ENCODE measurements at places on chromosomes 1 and 21.

DNA sequence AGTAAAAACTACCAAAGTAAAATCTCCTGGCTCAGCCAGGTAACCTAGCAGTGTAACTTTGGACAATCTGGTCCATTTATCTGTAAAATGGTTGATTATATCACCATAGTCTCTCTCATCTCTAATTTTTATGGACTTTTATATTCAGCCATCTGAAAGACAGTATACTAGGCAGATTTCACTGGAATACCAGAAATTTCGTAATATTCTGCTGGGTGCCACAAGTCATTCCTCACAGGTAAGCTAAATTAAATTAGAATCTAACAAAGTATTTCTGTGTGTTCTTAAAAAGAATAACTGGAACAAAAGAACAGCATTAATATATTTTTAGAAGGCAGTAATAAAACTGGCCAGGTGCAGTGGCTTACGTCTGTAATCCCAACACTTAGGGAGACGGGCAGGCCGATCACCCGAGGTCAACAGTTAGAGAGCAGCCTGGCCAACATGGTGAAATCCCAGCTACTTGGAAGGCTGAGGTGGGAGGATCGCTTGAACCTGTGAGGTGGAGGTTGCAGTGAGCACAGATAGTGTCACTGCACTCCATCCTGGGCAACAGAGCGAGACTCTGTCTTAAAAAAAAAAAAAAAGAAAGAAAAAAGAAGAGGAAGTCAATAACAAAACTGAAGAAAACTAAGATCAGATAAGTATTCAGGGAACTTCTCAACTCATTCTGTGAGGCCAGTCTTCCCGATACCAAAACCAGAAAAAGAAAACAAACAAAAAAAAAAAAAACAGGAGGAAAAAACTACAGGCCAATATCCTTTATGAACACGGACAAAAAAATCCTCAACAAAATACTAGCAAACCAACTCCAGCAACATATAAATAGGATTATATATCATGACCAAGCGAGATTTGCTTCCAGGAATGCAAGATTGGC is 35.9 kb downstream of the PIK3R3 start:
- no peak for DNase-seq

- no peak for DNase-seq
Measured at GRCh38 chr1:119079881-119080280, 60.6 kb downstream of the WARS2 start.

GRCh38 chr21:38777015-38777414 is 28.7 kb upstream of the ETS2 start:
- DNase-seq: no peak

DNA sequence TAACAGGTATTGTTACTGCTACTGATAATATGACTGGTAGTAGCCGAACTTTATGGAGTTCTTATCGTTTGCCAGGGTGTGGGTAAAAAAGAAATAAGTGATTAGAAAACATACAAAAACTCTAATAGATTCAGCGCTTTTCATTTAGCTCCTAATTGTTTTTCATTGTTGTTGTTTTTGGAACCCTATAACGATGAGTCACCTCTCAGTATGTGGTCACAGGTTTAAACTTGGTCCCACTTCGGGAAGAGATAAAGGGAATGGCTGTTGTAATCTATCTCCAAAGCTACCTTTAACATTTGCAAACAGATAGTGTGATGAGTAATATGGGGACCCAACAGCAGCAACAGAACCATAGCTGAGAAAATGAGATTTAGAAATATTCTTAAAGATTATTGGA is 62.7 kb upstream of the BCL10 start:
- DNase-seq: no peak

- no peak for DNase-seq
Measured at GRCh38 chr1:230453377-230453776, 27.2 kb upstream of the PGBD5 start.

GRCh38 chr1:175390522-175391254 is 198.1 kb upstream of the KIAA0040 start:
- DNase-seq: no peak

DNA sequence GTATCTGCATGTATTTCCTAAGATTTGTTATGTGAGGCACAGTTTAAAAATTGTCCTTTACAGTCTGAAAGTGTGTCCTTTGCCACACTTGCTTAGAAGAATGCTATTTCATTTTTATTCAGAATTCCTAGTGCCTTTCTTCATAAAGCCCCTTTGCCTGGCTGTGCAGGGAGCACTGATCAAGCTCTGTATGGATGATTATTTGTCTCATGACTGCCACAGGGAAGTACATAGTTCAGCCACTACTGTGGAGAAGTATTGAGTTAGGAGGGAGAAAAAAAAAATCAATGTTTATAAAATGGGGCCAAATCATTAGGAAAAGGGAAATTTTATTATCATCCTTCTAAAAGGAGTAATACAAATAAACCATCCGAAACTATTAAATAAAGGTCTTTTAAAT is 51.4 kb downstream of the LHX4 start:
- DNase-seq: no peak

- no peak for DNase-seq
Measured at GRCh38 chr1:76944942-76945341, 77.7 kb downstream of the ST6GALNAC5 start.

- no peak for DNase-seq
Measured at GRCh38 chr1:195141294-195141693, 1466.9 kb downstream of the KCNT2 start.

Measured in vagina (tissue), 2 donors.